ENCODE measurements at places on chromosomes 12 and 14.

DNA sequence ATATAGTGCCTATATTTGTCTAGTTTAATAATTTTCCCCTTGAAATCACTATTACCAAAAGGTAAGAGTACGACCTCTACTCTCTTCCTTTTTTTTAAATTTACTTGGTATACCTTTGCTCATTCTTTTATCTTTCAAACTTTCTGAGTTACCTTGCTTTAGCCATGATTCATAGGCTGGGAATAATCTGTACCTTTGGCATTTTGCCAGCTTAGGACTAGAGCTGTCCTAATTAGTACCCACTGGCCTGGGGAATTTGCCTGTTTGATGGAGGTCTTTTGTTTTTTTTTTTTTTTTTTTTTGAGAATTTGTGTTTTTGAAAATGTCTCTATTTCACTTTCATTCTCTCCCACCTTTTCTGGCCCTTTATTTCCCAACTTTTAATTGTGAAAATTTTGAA is 8.7 kb upstream of the SLC4A8 start:
- DNase-seq = no peak

- no peak for DNase-seq
Observed at GRCh38 chr12:100127766-100128511, 14.7 kb downstream of the BLTP3B start.

GRCh38 chr12:57258977-57259970 is 8.3 kb upstream of the STAC3 start:
- DNase-seq = no peak

- no peak for DNase-seq
Observed at GRCh38 chr14:77036484-77037214, 8.1 kb upstream of the IRF2BPL start.

DNA sequence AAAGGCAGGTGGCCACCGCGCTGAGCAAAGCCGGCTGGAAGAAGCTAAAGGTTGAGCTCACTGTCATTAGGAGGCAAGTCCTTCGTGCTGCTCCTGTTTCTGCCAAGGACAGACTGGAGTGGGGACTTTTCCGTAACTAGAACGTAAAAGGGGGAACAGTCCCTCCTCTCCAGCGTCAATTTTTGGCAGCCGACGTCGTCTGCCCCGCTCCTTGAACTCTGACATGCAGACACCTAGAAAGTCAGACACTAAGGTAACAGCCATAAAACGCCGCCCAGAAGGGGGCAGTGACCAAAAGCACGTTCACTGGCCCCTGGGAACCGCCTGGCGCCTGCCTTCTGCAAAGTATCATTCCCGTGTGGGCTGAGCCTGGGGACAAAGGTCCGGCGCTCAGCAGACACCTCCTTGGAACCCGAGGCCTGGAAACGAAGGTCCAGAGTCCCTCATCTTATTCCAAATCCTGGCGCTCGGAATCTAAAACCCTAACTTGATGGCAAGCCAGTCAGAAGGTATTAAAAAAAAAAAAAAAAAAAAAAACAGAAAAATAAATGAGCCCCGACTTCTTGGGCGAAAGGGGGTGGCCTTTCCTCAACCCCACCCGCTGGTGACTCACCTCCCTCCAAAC is 1.1 kb upstream of the LRP1 start:
- DNase-seq = peak; percentile 45

DNA sequence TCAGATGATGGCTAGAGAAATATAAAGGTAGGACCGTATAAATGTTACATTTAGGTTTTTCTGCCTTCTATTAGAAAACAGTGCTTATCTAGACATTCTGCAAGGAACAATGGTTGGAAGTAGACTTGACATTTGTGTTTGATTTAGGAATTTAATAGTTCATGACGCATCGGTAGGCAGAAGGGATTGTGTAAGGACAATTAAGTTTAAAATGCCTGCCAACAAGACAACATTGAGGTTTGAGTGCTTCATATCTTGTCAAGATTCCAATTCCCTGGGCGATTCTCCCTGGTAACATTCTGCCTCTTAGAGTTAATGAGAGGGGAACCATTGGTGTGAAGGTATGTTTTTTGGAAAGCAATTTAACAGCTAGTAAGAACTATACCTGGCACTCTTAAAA is 186.8 kb upstream of the RBM19 start:
- DNase-seq = no peak

DNA sequence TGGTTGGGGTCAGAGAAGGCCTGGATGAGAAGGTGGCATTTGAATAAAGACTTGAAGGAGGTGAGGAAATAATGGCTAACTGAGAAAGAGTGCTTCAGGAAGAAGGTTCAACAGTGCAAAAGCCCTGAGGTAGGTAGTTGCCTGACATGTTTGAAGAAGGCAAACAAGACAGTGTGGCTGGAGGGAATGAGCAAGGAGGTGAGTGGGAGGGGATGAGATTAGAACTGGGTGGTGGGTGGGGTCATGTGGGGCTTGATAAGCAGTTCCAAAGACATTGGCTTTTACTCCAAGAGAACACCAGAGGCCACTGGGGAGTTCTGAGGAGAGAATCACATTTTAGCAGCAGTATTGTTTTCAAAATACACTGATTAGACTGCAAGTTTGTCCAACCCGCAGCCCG is 50.5 kb downstream of the HSPB8 start:
- no peak for DNase-seq

- DNase-seq = peak; percentile 64
Observed at GRCh38 chr12:12266873-12267741, at the start of gene LRP6. LRP6 (minus strand) TSS chr12:12267044; CDS start chr12:12266735, 309 bp downstream.

GRCh38 chr12:108418164-108418890 is 79.2 kb upstream of the CMKLR1 start:
- DNase-seq = no peak

- no peak for DNase-seq
Observed at GRCh38 chr12:124557518-124558223, 9.7 kb downstream of the NCOR2 start.

GRCh38 chr14:76727384-76727783 is 33.9 kb upstream of the VASH1 start:
- DNase-seq = no peak

GRCh38 chr14:31080484-31080883 is 54.3 kb upstream of the STRN3 start:
- DNase-seq = no peak

GRCh38 chr14:50714450-50715073 is 46.5 kb upstream of the SAV1 start:
- no peak for DNase-seq

DNA sequence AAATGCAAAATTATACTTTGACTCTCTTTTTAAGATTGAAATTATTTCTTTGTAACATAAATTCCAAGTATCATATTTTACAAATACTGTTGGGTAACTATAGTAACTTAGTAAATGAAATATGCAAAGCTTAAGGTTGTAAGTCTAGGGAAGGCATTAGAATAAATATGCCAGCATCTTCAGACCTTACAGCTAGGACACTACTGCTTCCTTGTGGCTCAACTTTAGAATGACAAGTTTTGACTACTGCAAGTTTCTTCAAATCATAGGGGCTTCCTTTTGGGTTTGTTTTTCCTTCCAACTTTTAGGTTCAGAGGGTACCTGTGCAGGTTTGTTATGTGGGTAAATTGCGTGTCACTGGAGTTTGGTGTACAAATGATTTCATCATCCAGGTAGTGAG is 17.7 kb upstream of the ANP32D start:
- peak; percentile 2 for DNase-seq

- DNase-seq = no peak
Observed at GRCh38 chr12:84315926-84316325, 596.7 kb downstream of the SLC6A15 start.

GRCh38 chr12:113424915-113425823 is 3.0 kb downstream of the SDSL start:
- peak; percentile 34 for DNase-seq

DNA sequence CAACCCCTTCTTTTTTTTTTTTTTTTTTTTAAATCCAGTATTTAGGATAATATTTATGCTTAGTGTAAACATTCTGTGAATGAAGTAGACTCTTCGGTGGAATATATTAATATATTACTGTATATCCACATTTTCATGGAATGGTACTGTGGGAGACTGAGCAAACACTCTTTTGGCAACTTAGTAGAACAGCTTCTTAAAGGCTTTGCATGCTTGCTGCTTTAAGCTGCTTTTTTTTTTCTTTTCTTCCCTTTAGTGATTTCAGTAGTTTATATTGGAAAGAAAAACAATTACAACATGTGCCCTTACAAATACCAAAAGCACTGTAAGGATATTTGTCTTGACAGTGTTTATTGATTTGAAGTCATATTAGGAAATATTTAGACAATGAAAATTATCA is 78.9 kb downstream of the AEBP2 start:
- no peak for DNase-seq

DNA sequence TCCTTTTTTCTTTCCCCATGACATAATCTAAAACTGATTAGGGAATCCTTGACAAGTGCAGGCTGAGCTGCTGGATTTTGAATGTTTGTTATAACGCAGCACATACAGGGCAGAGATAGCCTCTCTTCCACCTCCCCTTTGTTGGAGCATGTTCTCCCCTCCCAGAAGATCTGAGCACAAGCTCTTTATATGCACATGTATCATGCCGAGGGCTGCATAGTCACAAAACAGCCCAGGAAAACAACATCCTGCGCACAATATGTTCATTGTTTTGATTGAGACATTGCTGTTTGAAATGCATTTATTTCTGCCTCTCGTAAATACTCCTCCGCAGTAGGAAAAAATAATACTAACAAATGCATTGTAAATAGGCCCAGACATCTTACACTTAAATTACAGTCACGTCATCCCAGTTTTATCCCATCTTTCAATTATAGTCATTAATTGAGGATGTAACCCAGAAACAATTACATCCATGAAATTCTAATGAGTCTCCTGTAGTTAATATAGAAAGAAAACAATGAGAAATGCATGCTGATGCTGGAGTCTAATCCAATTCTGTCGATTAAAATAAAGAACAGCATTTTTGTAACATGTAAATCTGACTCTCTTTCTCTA is 401.8 kb downstream of the BTG1 start:
- no peak for DNase-seq

DNA sequence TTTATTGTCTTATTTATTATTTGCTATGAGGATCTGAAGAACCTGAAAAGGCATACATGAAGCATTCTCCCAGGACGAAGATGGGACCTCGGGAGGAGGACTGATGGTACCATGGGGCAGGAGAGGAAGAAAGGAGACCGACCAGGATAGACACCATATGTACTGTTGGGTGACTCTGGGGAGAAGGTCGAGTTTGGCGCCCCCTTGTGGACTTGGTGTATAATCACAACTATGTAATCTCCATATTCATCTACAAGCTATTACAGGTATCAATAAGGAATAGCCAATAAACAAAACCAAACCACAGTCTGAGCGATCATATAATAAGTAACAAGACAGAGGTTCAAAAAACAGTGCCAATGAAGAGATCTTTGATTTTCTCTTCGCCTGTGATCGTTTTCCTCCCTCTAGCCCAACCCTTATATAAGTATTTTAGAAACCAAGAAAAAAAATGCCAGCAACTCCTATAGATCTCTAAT is 139.1 kb downstream of the SPTSSA start:
- DNase-seq = peak; percentile 54

DNA sequence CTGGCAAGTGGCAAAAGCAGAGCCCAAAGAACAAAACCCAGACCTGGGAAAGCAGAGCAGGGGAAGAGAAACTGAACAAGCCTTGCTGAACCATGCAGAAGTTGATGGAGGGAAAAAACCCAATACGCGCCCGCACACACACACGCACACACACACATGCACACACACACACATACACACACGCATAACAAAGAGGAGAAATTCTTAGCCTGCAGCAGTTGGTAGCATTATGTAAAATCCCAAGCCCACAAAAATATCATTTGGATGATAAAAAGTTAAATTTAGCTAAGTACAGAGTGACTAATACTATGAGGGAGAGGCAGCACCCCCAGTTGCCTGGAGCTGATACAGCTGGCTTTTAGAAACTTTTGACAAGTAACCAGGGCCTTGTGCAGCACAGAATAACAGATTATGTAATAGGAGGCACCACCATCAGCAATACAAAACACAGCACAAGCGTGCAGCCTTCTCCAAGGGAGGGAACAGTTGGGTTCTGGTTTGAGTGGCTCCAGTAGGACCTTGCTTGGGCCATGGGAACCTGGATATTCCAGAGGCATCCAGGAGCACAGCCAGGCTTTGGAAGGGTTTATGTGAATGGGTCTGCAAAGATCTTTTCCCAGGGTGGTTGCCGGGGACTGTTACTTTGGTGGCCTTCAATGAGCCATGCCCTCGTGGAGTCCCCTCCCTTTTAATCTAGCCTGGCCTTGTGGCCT is 35.3 kb downstream of the PITPNM2 start:
- DNase-seq = no peak

- peak; percentile 42 for DNase-seq
Observed at GRCh38 chr12:108803428-108804105, 53.8 kb downstream of the SSH1 start.

DNA sequence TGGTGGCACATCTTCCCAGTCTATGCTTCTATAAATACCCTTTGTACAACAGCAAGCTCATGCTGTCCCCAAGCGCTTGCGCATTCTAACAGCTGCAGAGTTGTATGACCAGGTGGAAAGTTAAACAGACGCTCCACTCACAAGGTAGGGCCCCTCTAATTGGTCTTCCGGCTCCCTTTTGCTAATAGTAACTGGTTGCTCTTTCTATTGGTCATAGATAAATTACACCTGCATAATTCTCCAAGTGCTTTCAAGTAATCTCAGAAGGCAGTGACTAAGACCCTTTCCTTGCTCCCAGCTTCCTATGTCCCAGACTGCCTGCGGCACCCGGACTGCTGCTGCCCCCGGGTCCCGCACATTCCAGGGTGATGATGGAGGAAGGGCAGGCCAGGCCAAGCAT is 6.1 kb upstream of the TSPAN9 start:
- DNase-seq = no peak

DNA sequence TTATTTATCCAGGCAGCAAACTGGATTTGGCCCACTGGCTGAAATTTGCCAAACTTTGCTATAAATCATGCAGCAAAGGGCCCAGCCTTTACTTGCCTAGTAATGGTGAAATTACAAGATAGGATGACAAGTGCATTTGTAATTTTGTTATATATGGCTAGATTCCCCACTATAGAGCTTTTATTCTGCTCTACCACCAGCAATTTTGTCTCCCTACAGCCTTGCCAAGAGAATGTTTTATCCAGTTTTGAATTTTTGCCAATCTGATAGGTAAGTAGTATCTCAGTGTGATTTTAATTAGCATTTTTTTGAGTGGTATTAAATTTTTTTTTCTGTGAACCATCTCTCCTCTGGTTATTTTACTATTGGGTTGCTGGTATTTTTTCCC is 161.6 kb downstream of the SLC41A2 start:
- DNase-seq = no peak

GRCh38 chr14:101973356-101973755 is 9.0 kb downstream of the DYNC1H1 start:
- DNase-seq = no peak

- no peak for DNase-seq
Observed at GRCh38 chr12:108515916-108516315, 839 bp downstream of the FICD start.
